ENCODE measurements at places on chromosomes 1 and 21.

- no peak for DNase-seq
Observed at GRCh38 chr1:179984942-179985341, 30.3 kb downstream of the CEP350 start.

DNA sequence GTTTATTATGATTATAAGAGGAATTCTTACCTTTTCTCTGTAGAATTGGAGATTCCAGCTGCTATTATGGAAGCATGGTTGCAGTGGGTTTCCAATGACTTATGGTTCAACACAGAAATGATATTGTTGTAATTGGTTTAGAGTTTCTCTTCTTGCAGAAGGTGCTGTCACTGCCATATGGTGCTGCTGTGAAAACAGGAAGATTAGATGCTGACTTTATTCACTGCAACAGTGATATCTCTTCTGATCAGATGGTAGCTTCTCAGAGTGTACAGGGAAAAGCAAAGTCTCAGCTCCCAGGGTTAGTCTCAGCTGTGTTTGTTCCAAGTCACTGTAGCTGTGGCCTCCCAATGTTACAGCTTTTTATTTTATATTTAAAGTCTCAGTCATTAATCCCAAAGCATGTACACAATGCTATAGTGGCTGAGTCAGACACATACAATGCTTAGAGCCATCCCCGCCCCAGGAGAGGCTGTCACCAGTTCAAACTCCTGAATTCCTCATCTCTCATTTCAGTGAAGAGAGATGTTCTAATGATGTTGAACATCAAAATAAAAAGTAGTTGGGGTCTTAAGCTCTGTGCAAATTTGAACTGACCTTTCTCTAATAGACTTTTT, 42.7 kb upstream of the RGS2 start:
- no peak for DNase-seq

DNA sequence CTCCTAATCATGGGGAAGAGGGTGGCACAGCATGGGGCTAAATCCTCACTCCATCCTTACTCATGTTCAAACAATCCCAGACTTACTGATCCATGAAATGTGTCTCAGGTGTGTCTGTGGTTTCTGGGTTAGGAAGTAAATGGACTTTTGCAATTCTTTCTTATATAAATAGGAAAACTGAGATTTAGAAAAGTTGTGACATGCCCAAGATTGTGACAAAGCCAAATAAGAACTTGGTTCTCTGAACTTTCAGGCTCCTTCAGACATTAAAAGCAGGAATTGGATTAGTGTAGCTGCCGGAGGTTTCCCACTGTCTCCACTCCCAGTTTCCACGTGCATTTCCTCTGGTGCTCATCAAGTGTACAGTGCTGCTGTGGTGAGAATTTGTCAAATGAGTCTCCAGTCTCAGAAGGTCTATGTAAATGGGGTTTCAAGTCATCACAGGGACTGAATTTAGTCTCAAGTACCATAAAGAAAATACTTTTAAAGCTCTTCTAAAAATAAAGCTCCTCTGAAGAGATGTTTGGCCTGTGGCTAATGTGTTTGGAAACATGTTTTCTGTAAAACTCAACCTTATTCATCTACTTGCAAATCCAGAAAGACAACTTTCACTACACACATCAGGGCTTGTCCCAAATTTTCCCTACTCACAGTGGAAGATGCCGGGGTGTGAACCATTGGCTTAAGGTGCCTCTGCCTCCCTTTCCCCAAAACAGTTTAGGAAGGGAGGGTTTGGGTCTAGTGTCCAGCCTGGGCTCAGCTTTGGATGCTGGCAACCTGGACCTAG, 115.2 kb downstream of the NGF start:
- DNase-seq, result no peak

- no peak for DNase-seq
Observed at GRCh38 chr1:193368302-193368701, 181.9 kb upstream of the B3GALT2 start.

GRCh38 chr21:33059380-33059841, 10.5 kb upstream of the OLIG1 start:
- DNase-seq, result no peak

DNA sequence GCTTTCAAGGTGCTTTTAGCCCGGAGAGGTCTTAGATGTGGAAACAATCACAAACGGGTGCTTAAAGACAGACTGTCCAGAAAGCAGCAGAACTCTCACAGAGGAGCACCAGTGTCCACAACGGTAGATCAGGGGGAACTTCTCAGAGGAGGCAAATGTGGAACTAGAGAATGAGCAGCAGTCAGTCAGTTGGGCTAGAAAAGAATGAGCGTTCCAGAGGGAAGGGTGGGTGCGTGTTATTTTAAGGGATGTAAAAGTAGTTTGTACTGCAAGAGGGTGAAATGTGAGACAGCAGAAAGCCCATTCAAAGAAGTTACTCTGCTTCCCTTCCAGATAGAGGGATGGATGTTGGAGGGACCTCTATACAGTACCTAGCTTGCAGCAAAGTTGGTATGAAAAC, 30.9 kb downstream of the RGS5 start:
- DNase-seq, result no peak

DNA sequence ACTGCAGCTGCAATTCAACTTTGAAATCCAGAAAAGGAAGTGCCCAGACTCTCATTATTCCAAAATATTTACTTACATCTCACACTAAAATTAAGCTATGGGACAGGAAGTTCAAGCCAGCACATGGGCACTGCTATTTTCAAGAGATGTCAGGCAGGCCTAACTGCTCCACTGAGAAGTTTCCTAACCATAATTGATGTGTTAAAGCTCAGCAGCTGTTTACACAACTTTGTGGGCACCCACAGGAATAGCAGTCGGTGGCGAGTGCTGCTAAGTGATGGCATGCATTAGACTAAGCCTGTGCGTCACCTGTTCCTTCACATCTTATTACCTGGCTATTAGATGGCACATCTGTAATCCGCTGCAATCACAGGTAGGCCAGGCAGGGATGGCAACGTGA, 303.3 kb upstream of the DAB1 start:
- no peak for DNase-seq
